HepG2 (cell line): ENCODE measurements at places on chromosomes 2 and 18.

DNA sequence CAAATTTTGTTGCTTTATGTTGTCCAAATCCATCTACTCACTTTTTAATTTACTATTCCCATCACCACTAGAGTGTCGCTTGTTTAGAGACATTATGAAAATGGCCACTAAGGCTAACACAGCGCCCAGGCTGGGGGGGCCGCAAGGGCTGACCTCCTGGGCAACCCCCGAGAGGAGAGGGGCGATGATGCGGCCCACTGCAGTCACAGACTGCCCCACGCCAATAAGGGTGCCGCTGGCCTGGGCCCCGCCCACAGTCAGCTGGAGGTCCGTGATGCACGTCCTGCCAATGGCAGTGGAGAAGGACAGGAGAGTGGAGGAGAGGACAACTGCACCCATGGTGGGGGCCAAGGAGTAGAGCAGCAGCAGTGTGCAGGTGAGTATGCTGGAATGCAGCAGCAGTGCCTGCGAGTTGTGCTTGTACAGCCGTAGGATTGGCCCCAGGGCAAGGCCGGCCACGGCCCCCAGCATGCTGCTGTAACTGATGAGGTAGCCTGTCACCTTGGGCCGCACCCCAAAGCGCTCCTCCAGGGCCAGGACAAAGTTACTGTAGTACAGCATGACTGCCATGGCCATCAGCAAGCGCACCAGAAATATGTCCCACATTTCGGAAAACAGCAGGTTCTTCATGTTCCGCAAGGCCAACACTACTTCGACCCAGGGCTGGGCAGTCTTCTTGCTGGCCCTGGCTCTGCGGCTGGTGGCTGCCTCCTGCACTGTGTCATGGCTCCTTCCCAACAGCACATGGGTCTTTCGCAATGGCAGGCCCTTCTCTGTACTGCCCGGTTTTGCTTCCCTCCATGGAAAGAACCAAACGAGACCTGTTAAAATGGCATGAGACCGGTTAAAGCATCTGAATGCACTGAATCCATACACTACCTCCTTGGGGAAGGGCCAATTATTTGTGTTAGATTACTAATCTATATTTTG, 43.2 kb upstream of the TMEM182 start:
- DNase-seq, result no peak

DNA sequence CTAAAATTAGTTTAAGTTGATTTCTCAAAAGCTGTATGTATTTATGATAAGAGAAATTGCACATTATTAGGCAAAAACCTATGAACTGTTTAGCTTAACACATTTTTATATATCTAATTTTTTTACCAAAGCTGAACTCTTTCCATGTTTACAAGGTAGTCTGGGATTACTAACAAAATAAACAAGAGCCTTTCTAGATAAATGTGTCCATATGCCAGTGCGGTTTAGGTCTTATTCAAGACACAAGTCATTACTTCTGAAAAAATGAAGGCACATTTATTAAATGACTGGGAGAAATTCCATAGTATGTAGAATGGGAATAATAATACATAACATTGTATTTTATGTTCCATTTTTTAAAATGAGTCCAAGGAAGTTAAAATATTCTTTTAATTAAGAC, 82.0 kb downstream of the DPP4 start:
- no peak for DNase-seq

DNA sequence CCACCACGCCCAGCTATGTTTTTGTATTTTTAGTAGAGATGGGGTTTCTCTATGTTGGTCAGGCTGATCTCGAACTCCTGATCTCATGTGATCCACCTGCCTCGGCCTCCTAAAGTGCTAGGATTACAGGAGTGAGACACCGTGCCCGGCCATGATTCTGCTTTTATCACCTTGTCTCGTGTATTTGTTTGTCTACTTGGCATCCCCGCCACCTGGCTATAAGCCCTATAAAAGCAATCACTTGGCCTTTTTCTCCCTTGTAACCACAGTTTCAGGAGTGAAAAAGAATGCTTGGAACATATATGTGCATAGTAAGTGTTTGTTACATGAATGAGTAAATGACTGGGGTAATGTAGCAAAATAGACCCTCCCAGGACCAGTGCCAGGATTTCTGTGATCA, 77.5 kb upstream of the PAPOLG start:
- no peak for DNase-seq

GRCh38 chr2:70907130-70908057, 28.3 kb upstream of the ATP6V1B1 start:
- no peak for DNase-seq

GRCh38 chr2:204108330-204108751, 171.8 kb downstream of the ICOS start:
- peak; percentile 11 for DNase-seq

DNA sequence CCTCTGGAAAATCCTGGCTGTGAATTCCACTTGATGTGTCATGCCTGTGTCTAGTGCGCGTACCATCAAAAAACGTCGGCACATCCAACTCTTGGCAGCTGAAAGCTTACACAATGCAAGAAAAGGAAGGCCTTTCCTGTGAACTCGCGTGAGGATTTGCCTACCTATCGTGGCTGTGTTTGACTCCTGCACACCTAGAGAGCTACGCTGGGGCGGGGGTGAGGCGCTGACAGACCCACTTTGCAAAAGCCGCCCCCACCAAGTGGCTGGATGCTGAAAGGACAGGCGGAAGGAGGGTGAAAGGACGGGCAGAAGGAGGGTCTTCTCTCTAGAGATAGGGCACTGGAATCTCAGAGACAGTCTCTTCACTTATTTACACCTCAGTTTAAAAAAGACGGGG, 270.1 kb downstream of the EIPR1 start:
- no peak for DNase-seq

DNA sequence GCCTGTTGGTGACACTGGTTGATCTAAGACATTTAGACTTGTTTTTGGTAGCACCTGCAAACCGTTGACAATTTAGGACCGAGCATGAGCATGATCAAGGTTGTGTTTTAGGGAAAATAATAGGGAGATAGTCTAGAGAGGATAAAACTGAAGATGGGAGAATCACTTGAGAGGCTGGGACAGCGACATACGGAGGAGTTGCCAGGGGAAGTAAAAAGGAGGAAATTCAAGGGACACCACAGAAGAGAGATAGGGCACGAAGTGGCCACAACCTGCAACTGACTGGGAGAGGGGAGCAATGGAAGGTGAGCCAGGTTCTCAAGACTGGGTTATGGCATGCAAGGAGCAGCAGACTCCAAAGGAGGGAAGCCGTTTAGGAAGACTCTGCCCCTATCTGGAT, 1.4 kb upstream of the ATP8B1 start:
- no peak for DNase-seq

DNA sequence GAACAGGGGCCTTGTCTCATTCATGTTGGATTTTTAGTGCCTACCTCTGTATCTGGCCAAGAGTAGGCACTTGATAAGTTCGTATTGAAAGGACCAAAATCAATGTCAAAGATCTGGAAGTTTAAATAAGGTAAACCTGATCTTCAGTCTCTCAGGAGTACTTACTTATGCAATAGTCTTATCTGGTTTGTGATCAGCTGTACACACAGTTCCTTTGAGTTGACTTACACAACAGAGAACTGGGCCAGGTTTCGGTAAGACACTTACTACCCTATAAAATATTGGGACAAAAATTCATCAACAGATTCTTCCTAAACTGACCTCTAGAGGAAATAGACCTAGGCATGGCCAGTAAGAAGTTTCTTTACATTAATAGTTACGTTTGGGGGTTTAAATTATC, 113.6 kb upstream of the NXPH2 start:
- DNase-seq, result no peak

DNA sequence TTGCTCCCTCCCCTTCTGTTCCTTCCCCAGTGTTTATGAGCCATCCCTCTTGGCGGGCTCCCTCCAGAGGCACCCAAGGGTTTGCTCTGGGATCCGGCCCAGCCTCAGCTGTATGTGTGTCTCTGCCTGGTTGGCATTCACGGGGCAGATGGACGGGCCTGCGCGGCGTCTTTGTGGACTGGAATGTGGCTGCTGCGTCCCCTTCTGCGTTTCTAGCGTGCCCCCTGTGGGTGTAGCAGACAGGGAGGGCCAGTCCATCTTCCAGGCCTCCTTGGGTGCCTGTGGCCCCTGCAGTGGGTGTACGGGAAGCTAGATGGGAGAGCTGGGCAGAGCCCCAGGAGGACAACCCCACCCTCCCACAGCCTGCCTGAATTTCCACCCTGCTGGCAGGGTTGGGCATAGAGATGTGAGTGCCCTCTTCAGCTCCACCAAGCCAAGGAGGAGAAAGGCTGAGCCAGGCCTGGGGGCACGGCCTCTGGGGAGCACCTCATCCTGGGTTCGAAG, 15.7 kb downstream of the GPC1 start:
- no peak for DNase-seq

GRCh38 chr2:950080-950966, at the start of gene SNTG2:
Gene SNTG2 (plus strand): TSS chr2:950849. CDS start chr2:950997, 148 bp downstream.
- no peak for DNase-seq

GRCh38 chr2:43556256-43556655, 39.6 kb downstream of the THADA start:
- DNase-seq, result no peak

GRCh38 chr18:48488388-48488850, 50.4 kb upstream of the CTIF start:
- DNase-seq, result peak; percentile 97

DNA sequence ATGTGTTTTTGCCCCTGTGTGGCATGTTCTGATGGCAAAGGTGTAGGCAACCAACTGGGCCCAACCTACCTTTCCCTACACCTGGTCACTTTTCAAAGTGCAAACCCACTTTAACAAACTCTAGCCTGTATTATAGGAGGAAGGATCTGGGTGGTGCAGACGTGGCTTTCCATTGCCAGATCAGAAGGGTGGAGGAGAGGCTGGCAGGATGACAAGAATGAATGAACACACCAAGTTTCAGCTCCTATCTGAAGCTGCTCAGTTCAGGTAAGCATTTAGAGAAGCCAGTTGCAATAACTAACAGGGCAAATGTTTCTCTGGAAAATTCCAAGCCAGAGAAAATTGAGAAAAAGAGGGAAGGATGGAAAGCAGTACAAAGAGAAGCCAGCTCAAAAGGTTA, 707 bp upstream of the SERPINB7 start:
- DNase-seq, result no peak
